A549 (cell line): ENCODE measurements at places on chromosomes 1 and 21.

DNA sequence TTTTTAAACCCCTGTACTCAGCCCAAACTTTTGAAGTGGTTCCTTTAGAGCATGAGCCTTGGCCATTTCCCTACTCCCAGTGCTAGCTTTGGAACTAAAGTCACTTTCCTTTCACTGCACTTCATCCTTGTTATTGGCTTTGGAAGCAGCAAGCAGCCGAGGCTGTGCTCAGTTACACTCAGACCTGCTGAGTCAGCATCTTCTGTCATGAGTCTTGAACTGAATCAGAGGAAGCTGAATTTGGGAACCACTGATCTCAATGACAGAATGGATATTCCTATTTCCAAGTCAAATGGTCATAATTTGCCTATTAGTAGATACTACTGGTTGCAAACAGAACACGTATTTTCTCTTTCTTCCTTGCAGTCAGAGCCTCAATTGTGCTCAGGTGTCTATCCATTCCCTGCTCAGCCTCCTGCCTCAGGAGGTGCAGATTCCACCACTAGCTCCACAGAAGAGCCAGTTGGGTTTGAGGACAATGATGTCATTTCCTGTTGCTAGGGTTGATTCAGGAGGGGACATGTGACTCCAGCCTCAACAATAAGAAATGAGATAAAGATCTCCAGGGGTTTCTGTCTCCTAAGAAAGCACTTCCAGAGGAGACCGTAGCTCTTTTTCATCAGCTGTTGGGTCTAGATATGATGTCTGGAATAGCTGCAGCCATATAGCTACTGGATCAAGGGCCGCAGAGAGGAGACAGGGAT, 44.9 kb upstream of the NTPCR start:
- no peak for DNase-seq

- DNase-seq, result peak; percentile 35
These were observed 34.0 kb downstream of the ST6GALNAC5 start for GRCh38 chr1:76901158-76901767.

DNA sequence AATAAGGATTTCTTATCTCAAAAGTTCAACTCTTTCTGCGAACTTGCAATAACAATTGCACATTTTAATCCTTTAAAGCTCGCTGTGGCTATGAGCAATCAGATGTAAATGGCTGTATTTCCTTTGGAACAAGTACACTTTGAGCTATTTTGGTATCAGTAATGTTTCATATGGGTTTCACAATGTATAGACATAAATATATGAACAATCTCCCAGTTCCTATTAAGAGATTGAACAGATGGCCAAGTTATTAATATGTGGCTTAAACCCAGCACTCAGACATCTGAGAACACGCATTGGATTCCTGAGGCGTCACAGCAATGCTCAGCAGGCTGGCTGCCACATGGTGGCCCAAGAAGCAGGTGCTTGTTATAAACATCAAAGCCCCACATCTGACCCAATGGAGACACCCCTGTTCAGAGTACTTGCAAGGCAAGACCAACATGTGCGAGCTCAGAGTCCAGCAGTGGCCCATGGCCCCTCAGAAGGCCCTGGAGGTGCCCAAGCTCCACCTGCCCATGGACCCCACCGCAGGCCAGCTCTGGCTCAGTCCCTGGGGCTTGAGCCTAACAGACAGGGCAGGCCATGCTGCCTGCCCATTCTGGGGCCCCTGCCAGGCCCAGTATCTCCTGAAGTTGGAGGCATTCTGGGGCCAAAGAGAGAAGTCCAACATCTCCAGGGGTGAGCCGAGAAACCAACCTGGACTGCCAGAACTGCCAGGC, 23.7 kb downstream of the PSMG1 start:
- no peak for DNase-seq

- no peak for DNase-seq
These were observed 48.8 kb downstream of the PPP1R12B start for GRCh38 chr1:202397256-202397655.

GRCh38 chr1:74780594-74780993, 47.6 kb downstream of the TYW3 start:
- DNase-seq, result no peak

GRCh38 chr1:243375596-243375995, 119.8 kb downstream of the SDCCAG8 start:
- no peak for DNase-seq

- DNase-seq, result no peak
These were observed 15.2 kb downstream of the HSF2BP start for GRCh38 chr21:43644071-43644470.

DNA sequence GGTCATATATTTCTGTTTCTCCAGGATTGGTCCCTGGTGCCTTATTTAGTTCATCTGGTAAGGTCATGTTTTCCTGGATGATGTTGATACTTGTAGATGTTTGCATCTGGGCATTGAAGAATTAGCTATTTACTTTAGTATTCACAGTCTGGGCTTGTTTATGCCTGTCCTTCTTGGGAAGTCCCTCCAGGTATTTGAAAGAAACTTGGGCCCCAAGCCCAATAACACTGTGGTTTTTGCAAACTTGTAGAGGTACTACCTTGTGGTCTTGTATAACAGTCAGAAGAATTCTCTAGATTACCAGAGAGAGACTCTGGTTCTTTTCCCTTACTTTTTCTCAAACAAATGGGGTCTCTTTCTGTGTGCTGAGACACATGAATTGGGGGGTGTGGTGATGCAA, 251.4 kb upstream of the B3GALT2 start:
- no peak for DNase-seq

DNA sequence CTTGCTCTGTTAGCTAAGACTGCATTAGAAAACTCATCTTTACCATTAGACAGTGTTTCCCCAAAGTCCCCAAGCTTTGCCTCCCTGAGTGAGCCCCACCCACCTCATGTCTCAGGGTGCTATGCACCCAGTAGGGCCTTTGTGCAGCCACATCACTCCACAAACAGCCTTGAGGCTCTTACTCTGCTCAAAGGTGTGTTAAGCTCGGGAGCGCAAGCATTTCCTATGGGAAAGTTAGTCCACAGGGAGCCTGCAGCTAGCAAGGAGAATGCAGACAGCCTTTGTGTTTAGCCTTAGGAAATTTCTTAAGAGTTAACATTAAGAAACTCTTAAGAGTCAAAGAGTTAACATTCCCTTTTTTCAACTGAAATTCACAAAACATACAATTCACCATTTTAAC, 278.8 kb downstream of the AJAP1 start:
- no peak for DNase-seq

DNA sequence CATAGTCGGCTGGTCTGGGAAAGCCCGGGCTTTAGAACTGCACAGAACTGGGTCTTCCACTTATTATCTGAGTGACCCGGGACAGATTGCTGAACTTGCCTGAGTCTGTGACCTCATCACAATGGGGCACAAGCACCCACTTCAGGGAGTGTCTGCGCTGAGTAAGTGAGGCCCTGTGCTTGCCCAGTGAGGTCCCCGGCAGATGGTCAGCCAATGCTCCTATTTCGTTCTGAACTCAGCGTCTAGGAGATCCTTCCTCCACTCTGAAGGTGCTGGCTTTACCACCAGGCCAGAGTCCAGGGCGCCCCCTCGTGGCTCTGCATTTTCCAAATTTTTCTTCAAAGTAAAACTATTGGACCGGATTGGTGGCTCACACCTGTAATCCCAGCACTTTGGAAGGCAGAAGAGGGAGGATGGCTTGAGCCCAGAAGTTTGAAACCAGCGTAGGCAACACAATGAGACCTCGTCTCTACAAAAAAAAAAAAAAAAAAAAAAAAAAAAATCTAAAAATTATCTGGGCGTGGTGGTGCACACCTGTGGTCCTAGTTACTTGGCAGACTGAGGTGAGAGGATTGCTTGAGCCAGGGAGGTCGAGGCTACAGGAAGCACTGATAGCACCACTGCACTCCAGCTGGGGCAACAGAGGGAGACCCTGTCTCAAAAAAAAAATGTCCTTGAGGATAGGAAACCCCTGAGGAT, 61.7 kb downstream of the FCRL5 start:
- peak; percentile 60 for DNase-seq
